ENCODE measurements at places on chromosomes 7 and 10.

DNA sequence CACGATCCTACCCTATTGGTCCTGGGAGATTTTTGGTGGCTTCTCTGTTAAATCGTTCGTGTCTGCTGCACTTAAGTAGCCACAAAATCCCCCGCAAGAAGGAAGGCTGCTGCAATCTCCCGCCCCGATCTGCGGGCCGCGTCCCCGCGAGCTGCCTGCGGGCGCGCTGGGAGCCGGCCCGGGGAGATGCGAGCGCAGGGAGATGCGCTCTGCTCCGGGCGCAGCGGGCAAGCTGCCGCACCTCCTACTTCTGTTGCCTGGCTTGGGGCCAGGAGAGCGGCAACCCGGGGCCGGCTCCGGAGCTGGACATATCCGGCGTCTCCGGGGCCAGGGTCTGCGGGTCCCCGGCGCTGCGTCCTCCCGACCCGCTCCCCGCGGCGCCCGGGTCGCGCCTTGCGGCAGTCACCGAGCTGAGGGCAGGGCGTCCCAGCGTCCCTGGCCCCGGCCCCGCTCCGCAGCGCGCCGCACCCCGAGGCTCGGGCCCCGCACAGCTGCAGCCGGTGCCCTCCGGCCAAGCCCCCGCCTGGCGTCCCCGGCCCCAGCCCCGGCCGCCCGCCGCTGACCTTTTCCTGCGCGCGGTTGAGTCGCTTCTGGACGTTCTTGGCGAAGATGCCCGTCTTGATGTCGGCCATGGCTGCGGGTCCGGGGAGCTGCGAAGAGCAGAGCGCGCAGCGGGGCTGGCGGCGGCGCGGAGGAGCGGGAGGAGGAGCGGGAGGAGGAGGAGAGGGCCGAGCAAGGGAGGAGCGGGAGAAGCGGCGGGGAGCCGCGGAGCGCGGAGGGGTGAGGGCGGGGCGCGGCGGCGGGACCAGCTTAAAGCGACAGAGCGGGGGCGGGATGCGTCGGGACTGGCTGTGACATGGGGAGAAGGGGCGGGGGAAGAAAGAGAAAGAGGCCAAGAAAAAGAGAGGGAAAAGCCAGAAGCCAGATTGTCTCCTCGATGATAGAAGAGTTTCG is at the start of gene AMPH:
AMPH (minus strand) TSS at position 654 of the 954 bp plus-strand sequence; CDS start at position 632, 22 bp downstream.
- DNase-seq, result peak; percentile 18

DNA sequence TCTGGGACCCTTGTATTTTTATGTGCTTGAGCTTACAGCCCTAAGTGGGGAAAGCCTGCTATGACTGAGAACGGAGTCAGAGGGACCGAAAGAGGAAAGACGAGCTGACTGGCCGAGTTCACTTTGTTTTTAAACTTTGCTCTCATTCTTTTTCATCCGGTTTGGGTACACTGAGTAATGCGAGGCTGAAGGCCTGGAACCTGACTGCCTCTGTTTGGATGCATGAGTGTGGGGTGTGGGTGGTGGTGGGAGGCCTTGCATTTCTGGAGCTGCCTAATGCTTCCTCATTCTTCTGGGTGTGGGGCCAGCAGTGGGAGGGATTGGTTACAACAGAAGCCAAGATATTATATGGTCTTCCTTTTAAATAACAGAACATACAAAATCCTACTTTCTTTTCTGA is 155.5 kb downstream of the BUB3 start:
- DNase-seq, result no peak

DNA sequence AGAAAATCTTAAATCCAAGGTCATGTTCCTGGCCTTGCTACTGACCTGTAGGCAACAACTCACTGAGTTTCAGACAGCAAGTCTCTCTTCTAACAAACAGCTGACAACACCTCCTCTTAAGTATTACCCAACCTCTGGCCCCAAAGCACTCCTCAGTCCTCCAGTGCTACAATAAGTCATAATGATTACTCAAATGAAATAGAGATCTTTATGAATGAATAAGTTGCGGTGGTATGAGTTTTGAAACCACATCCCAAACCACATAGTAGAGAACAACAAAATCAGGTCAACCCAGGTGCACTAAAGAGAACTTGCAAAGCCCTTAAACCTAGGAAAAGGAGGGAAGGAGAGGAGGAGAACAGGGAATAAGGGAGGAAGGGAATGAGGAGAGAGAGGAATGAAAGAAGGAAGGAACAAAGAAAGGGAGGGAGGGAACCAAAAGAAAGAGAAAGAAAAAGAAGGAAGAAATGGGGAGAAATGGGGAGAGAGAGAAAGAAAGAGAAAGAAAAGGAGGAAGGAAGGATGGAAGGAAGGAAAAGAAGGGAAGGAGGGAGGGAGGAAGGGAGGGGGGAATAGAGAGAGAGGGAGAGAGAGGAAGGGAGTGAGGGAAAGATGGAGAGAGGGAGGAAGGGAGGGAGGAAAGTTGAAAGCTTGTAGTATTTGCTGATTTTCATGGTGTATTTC is 142.8 kb upstream of the CALCR start:
- DNase-seq, result no peak

DNA sequence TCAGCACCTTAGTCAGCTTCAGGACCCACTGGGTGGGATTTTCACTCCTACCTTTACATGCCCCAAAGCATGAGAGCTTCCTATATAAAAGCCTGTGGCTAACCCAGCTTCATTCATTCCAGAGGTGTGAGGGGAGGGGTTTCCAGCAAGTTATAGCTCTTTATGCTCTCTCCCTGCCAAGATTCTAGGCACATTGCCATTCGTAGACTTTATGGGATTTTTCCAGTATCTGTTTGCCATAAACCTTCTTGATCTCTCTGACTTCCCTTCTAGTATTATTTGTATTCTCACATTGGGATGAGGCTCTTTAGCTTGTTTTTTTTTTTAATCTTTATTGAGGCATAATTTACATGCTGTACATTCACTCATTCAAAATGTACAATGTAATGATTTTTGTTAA is 67.5 kb downstream of the POU6F2 start:
- DNase-seq, result no peak

- DNase-seq, result no peak
Measured at GRCh38 chr10:1068380-1069361, 12.5 kb downstream of the WDR37 start.

- DNase-seq, result no peak
Measured at GRCh38 chr10:92125144-92125543, 165.7 kb downstream of the CPEB3 start.

- DNase-seq, result no peak
Measured at GRCh38 chr7:116951366-116952292, 1.7 kb upstream of the ST7 start.

GRCh38 chr10:27152687-27153086 is 1.5 kb downstream of the YME1L1 start:
- DNase-seq, result no peak

- peak; percentile 82 for DNase-seq
Measured at GRCh38 chr7:137895301-137896221, 48.8 kb upstream of the DGKI start.

- no peak for DNase-seq
Measured at GRCh38 chr10:75806186-75806585, 374.8 kb downstream of the LRMDA start.

GRCh38 chr7:23058408-23059096 is 44.6 kb upstream of the HYCC1 start:
- no peak for DNase-seq

DNA sequence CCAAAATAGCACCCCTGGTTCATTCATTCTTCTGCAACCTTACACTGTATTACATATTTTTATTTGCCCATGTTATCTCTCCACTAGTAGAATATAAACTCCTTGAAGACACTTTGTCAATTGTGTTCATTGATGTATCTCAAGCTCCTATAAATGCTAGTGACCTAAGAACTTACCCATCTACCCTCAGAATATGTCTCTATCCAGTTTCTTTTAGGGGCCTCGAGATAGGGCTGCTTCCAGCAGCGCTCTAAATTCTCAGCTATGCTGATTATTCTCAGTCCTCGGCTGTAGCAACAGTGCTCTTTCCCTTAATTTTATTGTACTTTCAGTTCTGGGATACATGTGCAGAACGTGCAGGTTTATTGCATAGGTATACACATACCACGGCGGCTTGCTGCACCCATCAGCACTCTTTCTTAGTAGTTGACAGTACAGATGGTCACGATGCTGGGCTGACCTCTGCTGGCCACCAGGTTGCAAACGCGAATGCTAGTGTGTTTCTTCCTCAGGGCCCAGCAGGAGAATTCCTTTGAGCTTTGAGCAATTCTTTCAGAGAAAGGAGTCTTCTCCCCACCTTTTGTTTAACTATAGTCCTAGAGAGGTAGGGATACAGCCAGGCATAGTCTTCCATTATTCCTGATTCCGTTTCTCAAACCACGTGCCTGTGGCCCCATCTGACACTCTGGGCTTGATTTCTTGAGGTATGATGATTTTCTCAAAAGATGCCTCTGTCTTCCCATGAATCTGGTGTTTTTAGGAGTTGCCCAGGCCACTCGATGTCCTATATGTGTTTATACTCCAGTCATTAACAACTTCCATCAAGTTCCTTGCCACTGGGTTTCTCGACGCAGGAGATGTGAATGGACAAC is 49.1 kb upstream of the CDC14C start:
- DNase-seq, result no peak

DNA sequence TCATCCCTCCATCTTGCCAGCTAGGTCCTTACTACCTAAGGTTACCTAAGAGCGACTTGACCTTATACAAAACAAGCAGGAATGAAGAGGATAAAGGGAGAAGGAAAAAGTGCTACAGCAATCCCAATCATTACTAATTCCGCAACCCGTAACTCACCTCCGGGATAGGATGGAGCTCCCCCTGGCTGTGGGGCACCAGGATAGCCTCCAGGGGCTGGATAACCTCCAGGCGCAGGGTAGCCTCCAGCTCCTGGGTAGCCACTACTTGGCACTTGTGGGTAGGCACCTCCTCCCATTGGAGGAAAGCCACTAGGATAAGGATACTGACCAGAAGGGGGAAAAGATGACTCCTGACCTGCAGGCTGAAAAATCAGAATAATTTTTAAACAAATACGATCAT is 15.8 kb downstream of the ANXA7 start:
- no peak for DNase-seq

DNA sequence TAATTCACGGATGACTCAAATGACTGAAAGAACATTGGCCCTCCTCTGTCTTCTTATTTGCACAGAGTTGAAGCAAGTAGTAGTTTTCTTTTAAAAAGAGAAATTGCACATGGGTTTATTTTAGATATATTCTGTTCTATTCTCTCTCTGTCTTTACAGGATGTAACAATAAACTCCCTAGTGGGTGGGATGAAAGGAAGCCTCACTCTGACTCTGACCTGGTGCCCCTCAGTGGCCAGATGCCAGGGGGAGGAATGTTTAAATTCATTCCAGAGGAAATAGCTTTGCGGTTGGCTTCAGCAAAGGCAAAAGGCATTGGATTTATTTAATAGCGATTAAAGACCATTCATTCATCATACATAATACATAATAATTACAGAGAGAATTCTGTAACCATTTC is 156.4 kb upstream of the MTPN start:
- no peak for DNase-seq

- no peak for DNase-seq
Measured at GRCh38 chr7:109076396-109076972, 506.8 kb downstream of the DNAJB9 start.

GRCh38 chr7:144991041-144991440 is 155.2 kb upstream of the TPK1 start:
- DNase-seq, result no peak

DNA sequence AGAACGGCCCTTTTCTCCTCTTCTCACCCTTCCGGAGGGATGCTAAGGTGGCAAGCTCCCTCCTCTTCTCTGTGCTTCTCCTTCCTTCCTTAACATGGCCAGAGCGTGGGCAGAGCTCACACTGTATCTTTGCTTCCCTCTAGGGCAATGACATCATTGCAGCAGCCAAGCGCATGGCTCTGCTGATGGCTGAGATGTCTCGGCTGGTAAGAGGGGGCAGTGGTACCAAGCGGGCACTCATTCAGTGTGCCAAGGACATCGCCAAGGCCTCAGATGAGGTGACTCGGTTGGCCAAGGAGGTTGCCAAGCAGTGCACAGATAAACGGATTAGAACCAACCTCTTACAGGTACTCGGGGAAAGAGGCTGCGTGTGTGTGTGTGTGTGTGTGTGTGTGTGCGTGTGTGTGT is 36.6 kb downstream of the AP3M1 start:
- no peak for DNase-seq

- no peak for DNase-seq
Measured at GRCh38 chr7:158476331-158476932, 111.2 kb downstream of the PTPRN2 start.

DNA sequence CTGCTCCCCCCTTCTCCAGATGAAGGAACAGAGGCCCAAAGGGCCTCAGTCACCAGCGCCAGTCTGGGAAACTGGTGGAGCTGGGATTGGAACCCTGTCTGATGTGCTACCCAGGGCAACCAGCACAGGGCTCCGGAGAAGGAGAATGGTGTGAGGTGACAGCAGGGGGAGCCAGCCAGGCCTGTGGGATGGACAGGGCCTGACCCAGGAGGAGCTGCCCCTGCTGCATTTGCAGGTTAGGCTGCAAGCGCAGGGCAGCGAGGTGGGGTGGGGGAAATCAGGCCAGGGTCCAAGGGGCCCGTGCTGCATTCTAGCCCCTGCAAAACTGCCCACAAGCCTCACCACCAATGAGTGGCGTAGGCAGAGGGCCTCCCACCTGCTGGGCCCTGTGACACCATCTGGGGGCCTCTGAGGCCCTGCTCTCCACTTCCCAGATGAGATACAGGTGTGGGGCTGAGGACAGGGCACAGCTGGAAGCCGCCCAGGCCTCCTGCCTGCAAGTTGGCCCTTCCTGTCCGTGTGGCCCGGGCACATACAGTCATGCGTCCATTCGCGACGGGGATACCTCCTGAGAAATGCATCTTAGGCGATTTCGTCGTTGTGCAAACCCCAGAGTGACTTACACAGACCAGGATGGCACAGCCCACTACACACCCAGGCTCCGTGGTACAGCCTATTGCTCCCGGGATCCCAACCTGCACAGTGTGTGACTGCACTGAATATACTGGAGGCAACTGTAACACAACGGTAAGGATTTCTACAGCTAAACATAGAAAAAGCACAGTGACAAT is 45.3 kb downstream of the RASGEF1A start:
- no peak for DNase-seq

DNA sequence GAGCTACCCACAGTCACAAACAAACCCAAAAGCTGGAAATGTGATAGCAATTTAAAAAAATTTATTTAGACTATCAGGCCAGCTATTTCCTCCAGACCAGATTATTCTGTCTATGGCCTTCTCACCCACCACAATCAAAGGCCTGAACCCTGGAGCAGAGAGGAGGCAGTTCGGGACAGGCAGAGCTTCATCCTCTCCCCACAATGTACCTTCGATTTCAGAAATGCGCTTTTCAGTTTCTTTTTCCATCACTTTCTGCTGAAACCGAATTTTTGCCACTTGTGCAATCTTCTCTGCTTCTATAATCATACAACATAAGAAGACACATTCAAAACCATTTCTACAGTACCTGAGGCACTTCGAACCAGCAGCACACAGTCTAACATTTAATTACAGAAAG is 29.9 kb downstream of the ERLIN1 start:
- DNase-seq, result no peak

DNA sequence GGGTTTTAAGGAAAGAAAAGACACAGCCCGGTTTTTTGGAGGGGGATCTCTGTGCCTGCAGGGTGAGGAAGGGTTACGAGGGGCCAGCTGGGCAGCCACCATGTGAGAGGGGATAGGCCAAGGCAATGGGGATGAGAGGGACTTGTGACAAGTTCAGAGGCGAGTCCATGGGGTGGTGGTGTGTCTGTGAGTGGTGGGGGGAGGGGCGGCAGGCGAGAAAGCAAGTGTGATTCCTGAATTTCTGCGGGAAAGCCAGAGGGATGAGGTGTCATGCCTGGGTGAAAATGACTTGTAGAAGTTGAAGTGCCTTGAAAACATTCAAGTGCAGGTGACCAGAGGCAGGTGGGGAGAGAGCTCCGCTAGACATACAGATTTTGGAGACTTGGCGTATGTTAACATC is 61.0 kb upstream of the RNF32 start:
- no peak for DNase-seq

- no peak for DNase-seq
Measured at GRCh38 chr10:99346247-99346646, 17.1 kb downstream of the CNNM1 start.

GRCh38 chr7:4017081-4017480 is 665.0 kb upstream of the FOXK1 start:
- DNase-seq, result no peak

All from activated T-cell treated with anti-CD3 and anti-CD28 coated beads, Interleukin-2, amount 50 U/mL, for 72 hours (primary cell).